ENCODE measurements at places on chromosomes 16 and 17.

- no peak for DNase-seq
Observed at GRCh38 chr17:22142091-22142490, 449.8 kb downstream of the KCNJ18 start.

DNA sequence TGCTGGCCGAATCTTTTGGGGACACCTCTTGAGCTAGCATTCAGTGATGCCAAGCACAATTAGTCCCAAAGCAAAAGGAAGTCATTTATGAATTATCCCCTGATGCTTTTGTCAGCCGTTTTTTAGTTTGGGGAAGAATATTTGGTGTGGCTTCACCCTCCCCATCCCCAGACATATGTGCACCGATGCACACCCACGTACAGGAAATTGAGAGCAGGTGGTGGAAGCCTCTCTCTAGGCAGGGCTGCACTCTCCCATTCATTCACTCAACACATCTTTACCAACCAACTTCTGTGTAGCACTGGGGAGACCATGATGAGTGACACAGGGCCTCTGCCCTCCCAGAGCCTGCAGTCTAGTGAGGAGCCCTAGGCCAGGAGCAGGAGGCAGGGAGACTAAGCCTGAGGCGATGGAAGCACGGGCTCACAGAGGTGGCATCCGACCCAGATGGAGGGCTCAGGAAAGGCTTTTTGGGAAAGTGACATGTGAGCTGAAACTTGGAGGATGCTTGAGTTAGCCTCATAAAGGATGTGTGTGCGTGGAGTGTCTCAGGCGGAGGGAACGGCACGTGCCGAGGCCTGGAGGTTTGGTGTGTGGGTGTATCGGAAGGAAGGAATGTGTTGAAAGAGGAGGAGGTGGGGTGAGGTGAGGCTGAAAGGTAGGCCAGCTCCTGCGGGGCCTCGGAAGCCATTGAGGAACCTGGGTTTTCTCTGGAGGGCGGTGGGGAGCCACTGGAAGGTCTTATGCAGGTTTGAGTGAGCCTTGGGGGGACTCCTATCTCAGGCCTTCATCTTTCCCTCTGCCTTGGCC is 43.8 kb downstream of the PSME3IP1 start:
- no peak for DNase-seq

DNA sequence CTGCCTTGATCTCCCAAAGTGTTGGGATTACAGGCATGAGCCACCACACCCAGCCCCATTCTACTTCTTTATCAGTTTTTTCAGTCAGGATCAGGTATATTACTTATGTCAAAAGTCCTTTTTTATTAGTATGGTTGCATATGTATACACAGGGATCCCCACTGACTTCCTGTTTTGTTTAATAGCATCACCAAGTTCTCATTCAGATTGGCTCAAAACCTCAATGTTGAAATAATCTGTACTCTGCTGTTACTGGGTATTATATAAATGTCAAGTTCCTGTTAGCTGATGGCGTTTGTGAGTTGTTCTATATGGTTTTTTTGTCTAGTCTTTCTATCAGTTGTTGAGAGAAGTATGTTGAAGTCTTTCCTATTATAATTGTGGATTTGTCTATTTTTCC is 168.5 kb downstream of the BCAS3 start:
- no peak for DNase-seq

- peak; percentile 25 for DNase-seq
Observed at GRCh38 chr17:7886227-7887037, 2.2 kb upstream of the CHD3 start.

DNA sequence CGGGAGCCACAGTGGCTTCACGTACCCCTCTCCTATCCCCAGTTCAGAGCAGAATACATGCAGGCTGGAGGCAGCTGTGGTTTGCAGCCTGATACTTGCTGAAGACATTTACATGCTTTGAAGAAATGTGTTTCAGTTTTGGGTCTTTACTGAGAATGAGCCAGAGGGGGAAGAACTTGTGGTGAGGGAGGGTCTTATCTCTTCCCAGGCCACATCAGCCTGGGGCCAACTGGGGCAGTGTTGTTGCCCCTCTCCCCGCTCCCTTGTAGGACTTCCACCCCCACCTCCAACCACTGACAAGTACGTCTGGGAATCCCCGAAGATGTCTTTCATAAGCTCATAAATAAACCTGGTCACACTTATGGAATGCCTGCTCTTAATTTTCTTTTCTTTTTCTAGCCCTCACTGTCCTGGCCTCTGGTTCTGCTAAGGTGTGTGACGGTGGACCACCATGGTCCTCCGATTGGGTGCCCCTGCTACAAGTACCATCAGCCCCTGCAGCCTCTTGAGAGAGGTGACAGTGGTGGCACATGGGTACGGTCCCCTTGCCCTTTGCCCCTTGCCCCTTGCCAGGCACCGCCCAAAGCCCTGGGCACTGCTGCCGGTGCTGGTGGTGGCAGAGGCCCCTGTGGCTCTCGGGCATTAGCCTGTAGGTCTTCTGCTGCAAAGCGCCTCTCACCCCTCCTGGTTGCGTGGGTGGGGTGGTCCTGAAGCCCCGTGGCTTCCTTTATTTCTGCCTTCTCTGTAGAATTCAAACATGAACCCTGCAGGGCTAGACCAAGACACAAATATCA is 144.8 kb upstream of the RPH3AL start:
- no peak for DNase-seq

GRCh38 chr16:84302111-84302954 is 7.7 kb downstream of the WFDC1 start:
- DNase-seq: no peak

GRCh38 chr16:11587643-11588247 is 1.0 kb upstream of the LITAF start:
- no peak for DNase-seq

GRCh38 chr17:1365445-1366039 is 34.5 kb downstream of the YWHAE start:
- peak; percentile 48 for DNase-seq

Data from NCI-H2081 treated with DMSO at 0.1 percent for 48 hours (cell line).